Transverse colon (tissue), 4 donors: ENCODE measurements at places on chromosomes 12 and 14. TPM values are rescaled to one million over a fixed set of nuclear protein-coding genes. Genes with fewer than 3 reads are reported as not detected.

Gene TTC5
- total RNA-seq = 10.8 TPM

Gene ABCC9
- 6.7 TPM for total RNA-seq

Gene SLC25A21
- 0.82 TPM for total RNA-seq

Gene SLC6A12
- 13.5 TPM for total RNA-seq

Gene TWF1
- total RNA-seq = 32.8 TPM

Gene IKZF4
- total RNA-seq = 6.2 TPM

Gene PPP2R3C
- total RNA-seq = 23.5 TPM

Gene CMA1
- not detected for total RNA-seq

Gene MLXIP
- 129 TPM for total RNA-seq

Gene FZD10
- total RNA-seq = not detected

Gene SRSF9
- total RNA-seq = 67.3 TPM

Gene BCL11B
- 4.8 TPM for total RNA-seq

Gene CELA1
- not detected for total RNA-seq

Gene PTPRQ
- under 0.01 TPM for total RNA-seq

Gene TESPA1
- 2.5 TPM for total RNA-seq

Gene KRT72
- total RNA-seq = not detected

Gene CLEC4D
- total RNA-seq = not detected

Gene RNASE7
- not detected for total RNA-seq

- no peak for DNase-seq
These were observed 18.3 kb upstream of the GXYLT1 start for GRCh38 chr12:42162965-42163364.

DNA sequence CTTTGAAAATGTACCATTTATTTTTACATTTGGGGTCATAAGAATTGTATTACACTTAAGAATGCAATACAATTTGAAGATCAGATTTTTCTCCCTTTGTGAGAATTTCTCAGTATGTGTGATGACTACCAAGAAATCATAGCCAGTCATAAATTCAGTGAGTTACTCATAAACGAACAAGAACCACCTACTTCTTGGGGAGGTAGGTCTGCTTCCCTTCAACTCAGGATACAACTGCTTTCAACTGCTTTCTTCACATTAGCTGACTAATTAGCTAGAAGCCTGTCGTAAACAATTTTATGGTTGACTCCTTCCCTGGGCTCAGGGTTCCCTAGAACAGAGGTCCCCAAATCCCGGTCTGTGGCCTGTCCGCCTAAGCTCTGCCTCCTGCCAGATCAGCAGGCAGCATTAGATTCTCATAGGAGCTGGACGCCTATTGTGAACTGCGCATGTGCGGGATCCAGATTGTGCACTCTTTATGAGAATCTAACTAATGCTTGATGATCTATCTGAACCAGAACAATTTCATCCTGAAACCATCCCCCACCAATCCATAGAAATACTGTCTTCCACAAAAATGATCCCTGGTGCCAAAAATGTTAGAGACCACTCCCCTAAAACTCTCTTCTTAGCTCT, 3.7 kb downstream of the ANG start:
- DNase-seq = no peak

DNA sequence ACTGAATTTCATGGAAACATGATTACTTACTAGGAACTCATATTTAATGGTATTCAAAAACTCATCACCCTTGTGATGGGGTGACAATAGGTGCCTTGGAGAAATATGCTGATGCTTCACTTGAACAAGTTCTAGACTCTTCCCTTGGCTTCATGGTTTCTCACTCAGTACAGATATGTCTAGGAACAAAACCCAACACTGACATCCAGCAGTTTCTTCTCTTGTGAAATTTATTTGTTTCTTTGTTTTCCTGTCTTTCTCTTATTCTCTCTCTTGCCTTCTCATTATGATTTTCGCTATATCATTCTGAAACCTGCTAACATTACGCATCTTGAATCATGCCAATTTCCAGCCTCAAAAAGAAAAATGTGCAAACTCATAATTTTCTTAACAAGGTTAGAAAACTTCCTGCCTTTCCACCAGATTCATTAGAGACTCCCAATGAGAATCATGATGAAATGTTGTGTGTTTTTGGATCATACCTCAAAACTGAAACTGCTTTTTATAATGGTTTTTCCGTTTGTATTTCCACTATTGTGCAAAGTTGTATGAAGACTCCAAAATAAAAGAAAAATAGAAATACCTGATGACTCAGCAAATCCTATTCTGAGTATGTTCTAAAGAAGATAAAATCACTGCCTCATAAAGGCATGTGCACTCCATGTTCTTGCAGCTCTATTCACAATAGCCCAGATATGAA, 1021.5 kb downstream of the TMEM121 start:
- no peak for DNase-seq

- no peak for DNase-seq
These were observed 436.7 kb downstream of the ATP23 start for GRCh38 chr12:58378028-58378427.

- no peak for DNase-seq
These were observed 10.0 kb upstream of the RHEBL1 start for GRCh38 chr12:49079793-49080192.

- DNase-seq = no peak
These were observed 182.2 kb upstream of the MDGA2 start for GRCh38 chr14:47857646-47858045.

DNA sequence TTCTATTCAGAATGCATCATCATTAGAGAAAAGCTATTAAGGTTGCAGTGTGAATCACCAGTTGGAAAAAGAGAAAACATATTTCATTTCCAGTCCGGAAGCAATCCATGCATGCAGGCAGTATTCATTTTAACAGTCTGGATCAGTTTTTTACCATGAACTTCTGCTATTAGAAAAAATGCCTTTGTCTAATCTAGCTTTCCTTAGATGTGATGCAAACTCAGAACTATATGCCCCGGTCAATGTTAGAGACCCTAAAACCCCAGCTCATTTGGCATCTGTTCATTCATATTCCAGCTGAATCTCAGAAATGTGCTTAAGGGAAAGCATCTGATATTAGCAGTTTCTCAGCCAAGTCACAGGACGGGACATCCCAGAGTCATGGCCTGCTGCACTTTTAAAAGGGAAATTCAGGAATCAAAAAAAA, 8.5 kb downstream of the IRAK3 start:
- no peak for DNase-seq

GRCh38 chr12:42953021-42953420, 363.5 kb upstream of the PRICKLE1 start:
- DNase-seq = no peak

GRCh38 chr14:76716285-76716684, 45.0 kb upstream of the VASH1 start:
- DNase-seq = no peak

DNA sequence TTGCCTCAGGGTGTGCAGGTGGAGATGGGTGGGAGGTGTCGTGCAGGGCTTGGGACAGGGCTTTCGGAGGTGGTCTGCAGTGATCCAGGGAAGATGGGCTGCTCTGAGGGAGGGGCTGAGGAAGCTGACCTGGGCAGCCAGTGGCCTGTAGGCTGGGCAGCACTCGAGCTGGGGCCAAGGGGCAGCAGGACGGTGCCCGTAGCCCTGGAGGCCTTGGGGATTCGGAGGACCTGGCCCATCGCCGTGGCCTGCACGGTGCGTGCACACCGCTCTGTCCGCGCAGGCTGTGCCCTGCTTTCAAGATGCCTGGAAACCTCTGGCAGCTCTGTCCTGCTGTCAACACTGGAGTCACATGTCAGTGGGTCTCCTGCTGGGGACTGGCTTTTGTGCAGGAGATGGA, 9.1 kb downstream of the PACS2 start:
- no peak for DNase-seq

DNA sequence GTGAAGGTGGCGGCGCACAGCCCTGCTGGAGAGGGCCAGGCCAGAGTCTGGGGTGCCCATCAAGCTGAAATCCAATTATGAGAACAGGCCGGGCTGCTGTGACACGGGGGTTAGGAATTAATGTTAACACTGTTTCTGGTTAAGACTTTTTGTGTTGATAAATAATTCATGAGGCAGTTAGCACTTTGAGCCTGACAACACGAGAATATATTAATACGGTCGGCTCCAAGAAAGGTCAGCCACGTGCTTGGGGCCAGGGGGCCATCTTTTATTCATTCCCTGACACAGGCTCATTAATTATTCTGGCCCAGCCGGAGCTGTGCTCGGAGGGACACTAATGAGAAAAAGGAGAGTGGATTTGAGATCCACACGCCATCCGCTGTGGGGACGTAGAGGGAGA, 45.1 kb downstream of the FBRSL1 start:
- DNase-seq = no peak

GRCh38 chr12:13725049-13725448, 256.4 kb downstream of the GRIN2B start:
- DNase-seq = no peak

GRCh38 chr12:109595321-109595902, 21.8 kb downstream of the MVK start:
- no peak for DNase-seq

DNA sequence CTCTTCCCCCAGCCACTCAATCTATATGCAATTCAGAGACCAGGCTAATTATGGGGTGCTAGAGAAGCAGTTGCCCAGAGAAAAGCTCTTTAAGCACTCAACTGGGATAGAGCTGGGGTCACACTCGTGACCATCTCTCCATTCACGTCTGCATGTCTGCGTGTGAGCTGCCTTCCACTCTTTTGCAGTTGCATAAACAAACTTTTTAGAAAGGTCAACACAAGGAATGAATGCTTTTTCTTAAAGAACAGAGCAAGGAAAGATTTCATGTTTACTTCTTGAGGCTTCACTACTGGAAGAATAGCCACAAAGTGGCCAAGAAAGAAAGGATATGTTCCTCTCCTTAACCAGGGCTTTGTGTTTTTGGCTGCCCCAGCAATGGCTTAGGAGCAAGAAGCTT, 151.1 kb downstream of the SAMD4A start:
- DNase-seq = no peak

- no peak for DNase-seq
These were observed 63.7 kb downstream of the RFX4 start for GRCh38 chr12:106646472-106646871.

DNA sequence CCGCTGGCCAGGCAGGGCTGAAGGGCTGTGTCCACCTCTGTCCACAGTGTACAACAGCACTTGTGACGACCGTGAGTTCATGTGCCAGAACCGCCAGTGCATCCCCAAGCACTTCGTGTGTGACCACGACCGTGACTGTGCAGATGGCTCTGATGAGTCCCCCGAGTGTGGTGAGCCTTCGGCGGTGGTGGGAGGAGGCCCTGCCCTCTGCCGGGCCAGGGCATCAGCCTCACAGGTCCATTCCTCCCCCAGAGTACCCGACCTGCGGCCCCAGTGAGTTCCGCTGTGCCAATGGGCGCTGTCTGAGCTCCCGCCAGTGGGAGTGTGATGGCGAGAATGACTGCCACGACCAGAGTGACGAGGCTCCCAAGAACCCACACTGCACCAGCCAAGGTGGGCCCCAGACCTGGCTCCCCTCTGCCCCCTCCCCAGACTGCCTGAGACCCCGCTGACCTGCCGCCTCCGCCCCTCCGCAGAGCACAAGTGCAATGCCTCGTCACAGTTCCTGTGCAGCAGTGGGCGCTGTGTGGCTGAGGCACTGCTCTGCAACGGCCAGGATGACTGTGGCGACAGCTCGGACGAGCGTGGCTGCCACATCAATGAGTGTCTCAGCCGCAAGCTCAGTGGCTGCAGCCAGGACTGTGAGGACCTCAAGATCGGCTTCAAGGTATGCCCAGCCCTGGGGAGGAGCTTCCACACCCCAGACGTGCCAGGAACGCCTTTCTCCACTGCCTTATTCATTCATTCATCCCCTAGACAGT, 20.8 kb upstream of the NXPH4 start:
- no peak for DNase-seq

GRCh38 chr12:52698651-52699340, 4.5 kb downstream of the KRT77 start:
- DNase-seq = no peak

DNA sequence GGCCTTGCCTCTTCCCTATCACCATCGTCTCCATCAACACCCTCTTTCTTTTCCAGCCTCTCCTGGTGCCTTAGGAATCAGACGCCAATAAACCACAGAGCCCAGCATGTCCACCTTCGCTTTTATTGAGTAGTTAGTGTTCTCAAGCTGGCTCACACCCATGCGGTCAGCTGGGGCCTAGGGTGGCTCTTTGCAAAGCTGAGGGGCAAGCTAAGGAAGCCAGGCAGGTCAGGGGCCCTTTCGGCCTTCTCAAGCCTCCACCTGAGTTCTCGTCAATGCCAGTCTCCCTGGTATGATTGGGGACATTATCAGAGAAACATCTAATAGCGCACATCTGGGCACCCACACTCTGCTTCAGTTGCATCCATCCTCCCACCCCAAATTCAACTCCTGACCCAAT, 737 bp upstream of the TEX52 start:
- DNase-seq = no peak

- no peak for DNase-seq
These were observed 11.6 kb upstream of the FOXN3 start for GRCh38 chr14:89428546-89429198.

GRCh38 chr12:79451978-79452377, 238.8 kb downstream of the PAWR start:
- DNase-seq = peak; percentile 39

DNA sequence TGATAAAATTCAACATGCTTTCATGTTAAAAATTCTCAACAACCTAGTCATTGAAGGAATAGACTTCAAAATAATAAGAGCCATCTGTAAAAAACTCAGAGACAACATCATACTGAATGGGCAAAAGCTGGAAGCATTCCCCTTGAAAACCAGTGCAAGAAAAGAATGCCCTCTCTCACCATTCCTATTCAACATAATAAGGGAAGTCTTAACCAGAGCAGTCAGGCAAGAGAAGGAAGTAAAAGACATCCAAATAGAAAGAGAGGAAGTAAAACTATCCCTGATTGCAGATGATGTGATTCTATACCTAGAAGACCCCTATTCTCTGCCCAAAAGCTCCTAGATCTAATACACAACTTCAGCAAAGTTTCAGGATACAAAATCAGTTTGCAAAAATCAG, 52.9 kb downstream of the APOBEC1 start:
- no peak for DNase-seq

GRCh38 chr14:52069307-52070050, 620 bp upstream of the NID2 start:
- peak; percentile 26 for DNase-seq

DNA sequence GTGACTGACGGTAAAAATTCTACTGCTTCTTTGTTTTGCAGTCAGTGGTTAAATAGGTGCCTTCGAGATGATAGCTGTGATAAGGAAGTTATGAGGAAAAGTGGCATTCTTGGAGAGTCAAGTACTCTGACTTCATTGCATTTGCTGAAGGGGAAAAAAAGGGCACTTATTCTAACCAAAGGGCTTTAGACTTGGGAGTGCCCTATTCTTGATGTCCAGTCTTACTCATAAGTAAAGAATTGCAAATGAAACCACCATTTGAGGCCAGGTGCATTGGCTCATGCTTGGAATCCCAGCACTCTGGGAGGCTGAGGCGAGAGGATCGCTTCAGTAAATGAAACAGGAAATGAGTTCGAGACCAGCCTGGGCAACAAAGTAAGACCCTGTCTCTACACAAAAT, 40.3 kb downstream of the BRAP start:
- no peak for DNase-seq

- no peak for DNase-seq
These were observed 29.2 kb upstream of the DCN start for GRCh38 chr12:91211866-91212265.

GRCh38 chr14:20733684-20734429, 11.8 kb upstream of the EDDM3A start:
- no peak for DNase-seq
